ENCODE measurements at places on chromosomes 3 and 15.

GRCh38 chr3:15903164-15903563, 105.4 kb upstream of the ANKRD28 start:
- no peak for DNase-seq

GRCh38 chr3:160106905-160107861, 118.0 kb upstream of the C3orf80 start:
- DNase-seq = no peak

DNA sequence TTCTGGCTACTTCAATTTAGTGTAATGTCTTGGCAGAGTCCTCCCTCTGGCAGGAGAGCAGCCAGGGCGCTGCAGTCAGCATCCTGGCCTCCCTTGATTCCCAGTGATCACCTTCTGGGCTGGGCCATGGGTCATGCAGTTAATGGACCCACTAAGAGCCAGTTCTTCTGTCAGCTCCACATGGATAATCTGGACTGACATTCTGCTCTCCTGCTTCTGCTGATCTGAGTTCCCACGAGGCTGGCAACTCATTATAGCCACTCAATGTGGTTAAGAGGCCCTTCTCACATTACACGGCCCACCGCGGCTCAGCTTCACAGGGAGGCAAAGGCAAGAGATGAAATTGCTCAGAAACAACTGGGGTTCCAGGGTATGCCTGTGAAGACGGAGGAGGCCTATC, 94.0 kb downstream of the WDR76 start:
- no peak for DNase-seq

DNA sequence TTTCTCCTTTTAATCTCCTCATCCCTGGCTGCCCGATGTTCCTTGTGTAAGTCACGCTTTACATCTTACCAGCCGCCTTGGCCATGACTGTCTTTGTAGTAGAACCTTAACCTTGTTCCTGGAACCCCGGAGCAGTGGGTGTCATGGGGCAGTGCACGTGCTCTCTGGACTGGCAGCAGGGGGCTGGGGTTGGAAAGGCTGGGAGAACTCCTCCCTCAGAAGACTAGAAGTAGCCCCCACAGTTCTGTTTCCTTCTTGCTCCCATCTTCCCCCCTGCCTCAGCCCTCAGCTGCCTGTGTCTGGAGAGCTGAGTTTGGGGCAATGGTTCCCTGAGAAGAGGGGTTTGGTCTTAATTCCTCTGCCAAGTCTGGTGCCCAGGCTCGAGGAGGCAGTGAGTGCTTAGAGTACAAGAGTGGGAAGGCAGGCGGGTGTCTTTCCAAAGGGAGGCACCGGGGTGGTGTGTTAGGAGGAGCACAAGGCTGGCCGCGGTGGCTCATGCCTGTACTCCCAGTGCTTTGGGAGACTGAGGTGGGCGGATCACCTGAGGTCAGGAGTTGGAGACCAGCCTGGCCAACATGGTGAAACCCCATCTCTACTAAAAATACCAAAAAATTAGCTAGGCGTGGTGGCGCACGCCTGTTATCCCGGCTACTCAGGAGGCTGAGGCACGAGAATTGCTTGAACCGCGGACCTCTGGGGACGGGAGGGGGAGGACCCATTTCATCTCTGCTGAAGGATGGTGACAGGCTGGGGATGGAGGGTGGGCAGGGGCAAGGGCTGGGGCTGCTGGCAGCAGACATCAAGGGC, 100.4 kb downstream of the VGLL4 start:
- DNase-seq = no peak

DNA sequence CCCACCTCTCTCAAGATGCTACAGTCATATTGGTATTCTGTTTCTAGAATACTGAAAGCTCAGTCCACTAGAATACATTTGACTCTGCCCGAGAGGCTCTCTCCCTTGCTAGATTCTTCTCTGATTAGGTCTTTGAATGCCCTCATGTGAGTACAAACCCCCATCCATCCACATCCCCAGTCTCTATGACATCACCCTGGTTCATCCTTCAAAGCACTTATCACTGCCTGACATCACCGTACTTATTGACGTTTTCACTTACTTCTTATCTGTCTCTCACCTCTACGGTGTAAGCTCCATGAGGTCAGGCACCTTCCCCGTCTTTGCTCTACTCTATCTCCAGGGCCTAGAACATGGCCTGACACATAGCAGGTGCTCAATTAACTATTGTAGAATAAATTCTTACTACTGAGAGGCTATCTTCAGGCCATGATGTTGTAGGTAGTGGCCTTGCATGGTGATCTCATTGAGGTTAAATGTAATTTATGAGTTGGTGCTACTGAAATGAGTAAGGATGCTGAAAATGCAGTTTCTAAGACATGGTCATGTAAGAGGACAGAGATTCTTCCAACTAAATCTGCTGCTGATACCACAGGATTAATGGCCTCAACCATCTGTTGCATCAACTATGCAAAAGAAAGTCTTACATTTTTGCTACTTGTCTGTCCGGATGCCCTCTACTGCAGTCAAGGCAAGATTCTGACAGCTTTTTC, 26.8 kb downstream of the EOGT start:
- DNase-seq = no peak

DNA sequence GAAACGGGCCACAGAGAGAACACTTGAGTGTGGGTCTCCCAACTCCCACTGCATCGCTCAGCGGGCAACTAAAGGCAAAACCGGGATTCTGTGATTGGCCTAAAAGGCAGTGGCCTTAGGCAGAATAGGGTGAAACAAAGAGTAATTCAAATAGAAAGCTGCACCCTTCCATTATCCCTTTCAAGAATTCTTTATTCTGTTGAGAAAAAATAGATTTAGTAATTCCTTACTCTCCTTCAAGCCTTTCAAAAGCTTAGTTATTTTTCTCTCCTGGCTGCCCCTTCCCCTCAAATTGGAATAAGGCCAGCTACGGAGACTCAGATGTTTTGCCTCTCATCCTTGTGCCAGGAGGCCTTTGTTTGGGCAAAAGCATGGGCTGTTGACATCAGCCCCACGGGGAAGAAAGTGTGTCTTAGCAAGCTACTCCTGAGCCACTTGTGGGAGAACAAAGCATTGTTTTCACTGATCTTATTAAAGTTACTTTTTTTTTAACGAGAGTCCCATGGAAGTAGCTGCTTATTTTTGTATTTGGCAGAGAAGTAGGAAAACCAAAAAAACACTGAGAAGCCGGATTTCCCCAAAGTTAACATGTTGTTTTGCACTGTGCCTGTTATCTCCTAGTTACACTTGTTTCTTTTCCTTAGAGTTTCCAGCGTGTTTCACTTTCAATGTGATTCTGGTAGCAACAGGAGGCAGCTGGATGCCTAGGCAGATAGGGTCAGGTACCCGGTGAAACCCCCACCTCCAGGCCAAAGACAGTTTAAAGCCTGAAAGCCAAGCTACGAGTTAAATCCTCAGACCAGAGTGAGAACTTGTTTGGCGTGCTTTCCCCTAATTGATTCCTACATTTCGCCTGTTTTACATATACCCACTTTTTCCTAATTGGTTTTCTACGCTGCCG, 2.2 kb downstream of the ST6GAL1 start:
- DNase-seq = no peak

- DNase-seq = peak; percentile 45
Observed at GRCh38 chr3:48268936-48269561, 28.1 kb downstream of the ZNF589 start.

GRCh38 chr3:169305460-169305859, 358.1 kb downstream of the MECOM start:
- no peak for DNase-seq

DNA sequence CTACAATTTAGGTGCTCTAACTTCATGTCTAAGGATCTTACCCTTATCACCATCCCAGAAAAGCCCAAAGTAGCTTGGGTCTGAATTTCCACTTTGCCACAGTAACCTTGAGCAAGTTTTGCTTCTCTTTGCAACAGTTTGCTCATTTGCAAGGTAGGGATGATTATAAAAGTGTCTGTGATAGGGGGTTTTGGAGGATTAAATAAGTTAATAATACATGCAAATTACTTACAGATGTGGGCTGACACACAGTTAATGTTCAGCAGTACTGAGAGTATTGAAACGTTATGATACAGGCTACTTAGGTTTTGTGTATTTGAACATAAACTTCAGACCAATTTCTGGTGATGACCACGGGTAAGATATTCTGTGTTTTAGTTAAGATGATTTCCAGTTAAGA, 444.7 kb upstream of the TPRG1 start:
- DNase-seq = no peak

Data from activated CD8-positive, alpha-beta T cell treated with anti-CD3 and anti-CD28 coated beads, Interleukin-2, amount 10 ng/mL, durations not matched to agents 7 days and 5 days (primary cell).